ENCODE measurements at places on chromosomes 2 and 18.

GRCh38 chr18:62977512-62977911 is 262.2 kb downstream of the PHLPP1 start:
- no peak for DNase-seq

DNA sequence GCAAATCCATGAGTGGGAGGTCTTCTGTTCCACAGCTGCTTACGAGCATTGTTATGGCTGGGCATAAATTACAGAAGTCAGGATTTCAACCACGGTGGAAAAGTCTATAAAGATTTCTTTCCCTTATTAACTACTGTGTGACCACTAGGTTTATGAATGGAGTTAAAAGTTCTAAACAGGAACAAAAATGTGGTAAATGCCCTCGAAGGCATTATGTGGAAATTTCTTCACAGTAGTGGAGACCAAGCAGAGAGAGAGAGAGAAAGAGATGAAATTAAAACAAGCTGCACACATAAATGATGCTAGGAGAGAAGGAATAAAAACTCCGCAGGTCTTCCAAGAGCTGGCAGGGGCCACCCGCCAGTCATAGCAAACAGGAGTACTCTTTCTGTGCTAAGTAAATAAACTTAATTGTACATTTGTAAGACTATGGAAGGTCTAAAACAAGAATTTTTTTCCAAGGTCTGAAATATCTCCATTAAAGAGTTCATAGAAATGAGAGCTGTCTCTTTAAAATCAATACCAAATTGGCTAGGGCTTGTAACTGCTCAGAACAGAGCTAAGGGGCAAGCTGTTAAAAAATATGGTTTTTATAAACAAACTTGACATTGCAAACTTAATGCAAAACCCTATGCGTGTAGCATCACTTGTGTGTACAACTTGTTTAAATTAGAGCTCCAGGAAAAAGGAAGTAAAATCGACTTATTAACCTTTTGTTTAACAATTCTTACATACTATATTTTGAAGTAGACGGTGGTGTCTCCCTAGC is 438.2 kb downstream of the MEIS1 start:
- DNase-seq = no peak

DNA sequence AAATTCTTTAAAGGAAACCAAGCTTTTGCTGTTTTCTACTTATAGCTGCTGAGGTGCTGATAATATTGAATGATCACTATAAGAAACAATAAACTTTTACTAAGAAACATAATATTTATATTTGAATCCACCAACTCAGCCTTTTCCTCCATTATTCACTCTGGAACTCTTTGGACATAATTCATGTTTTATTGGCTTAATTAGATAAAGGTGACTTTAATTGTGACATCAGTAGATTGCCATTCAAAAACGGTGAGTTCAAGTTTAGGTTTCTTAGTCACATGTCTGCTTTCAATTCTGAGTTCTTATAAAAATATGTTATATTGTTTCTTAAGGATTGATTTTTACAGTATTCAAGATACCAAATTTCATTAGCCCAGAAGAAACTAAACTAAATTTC is 24.0 kb downstream of the CCDC85A start:
- no peak for DNase-seq

- DNase-seq = no peak
Observed at GRCh38 chr2:31828891-31829290, 181.9 kb downstream of the MEMO1 start.

DNA sequence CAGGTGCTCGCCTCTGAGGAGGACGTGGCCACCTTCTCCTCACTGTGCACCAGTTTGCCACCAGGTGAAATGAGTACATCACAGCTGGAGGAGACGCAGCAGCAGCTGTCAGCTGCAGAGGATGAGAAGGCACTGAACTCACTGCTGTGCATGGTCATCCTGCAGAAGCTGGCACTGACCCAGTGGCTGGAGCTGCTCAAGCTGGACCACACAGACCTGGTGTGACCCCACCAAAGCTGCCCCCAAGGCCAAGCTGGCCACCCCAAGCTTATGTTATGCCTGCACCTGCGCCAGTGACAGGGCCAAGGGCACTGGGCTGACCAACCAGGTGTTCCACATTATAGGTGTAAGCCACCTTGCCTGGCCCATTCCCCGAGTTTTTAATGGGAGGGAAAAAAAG is 19.3 kb downstream of the CLK1 start:
- DNase-seq = no peak

GRCh38 chr2:20590704-20591515 is 60.0 kb downstream of the HS1BP3 start:
- no peak for DNase-seq

DNA sequence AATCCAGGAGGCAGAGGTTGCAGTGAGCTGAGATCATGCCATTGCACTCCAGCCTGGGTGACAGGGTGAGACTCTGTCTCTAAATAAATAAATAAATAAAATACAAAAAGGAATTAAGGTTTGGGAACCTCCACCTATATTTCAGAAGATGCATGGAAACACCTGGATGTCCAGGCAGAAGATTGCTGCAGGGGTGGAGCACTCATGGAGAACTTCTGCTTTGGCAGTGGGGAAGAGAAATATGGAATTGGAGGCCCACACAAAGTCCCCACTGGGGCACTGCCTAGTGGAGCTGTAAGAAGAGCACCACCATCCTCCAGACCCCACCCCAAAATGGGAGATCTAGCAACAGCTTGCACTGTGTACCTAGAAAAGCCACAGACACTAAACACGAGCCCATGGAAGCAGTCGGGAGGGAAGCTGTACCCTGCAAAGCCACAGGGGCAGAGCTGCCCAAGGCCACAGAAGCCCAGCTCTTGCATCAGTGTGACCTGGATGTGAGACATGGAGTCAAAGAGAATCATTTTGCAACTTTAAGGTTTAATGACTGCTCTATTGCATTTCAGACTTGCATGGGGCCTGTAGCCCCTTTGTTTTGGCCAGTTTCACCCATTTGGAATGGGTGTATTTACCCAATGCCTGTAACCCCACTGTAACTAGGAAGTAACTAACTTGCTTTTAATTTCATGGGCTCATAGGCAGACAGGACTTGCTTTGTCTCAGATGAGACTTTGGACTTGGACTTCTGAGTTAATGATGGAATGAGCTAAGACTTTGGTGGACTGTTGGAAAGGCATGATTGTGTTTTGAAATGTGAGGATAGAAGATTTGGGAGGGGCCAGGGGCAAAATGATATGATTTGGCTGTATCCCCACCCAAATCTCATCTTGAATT is 265.3 kb downstream of the ZEB2 start:
- no peak for DNase-seq

DNA sequence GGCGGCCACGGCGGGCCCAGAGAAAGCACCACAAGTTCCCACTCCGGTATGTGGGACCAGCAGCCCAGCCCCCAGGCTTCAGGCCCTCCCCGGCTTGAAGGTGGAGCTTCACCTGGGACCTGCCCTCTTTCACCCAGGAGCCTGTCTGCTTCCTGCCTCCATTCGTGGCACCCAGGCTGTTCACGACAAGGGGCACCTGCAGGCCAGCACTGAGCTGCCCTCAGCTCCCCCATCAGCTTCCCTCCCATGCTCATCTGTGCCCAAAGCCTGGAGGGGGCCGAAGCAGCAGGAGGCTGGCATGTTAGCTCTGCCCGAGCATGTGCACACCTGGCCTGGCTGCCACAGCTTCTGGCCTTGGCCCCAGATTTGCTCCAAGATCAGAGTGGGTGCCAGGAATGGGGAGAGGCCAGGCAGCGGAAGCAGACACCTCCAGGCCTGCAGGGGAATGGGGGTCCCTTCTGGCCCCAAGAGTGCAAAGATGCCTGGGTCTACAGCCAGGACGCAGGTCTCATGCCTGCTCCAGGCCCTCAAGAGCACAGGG is 312.4 kb upstream of the SYT4 start:
- DNase-seq = no peak

- DNase-seq = no peak
Observed at GRCh38 chr2:241268716-241269445, 46.6 kb downstream of the HDLBP start.

DNA sequence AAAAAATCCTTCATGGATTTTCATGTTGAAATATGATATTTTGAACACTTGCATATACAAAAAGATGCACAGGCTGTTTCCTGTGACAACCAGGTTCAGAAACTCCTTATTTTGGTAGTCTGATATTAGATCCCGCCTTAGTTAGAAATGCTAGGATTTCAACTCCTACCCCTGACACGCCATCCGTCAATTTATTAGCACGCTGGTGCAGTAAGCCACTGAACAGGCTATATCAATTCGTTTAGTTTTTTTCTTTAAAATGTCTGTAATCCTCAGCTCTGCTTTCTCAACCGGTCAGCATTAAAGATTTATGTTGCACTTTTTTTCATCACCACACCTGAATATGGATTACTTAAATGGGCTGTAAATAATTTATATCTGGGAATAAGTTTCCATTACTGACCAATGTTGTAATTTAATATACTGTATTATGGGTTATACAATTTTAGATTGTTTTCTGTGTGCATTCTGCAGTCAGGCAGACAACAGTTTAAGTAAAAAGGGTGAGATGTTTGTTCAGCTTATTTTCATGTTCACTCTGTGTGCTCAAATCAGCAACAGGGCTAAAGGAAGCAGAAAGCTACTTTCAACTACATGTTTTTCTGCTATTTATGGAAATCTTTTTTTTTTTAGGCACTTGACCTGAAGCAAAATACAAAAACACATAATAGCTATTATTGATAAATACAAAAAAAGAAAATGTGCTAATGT is 227.7 kb downstream of the ARHGAP15 start:
- DNase-seq = no peak

- DNase-seq = peak; percentile 60
Observed at GRCh38 chr2:224650815-224651439, 65.2 kb downstream of the CCDC195 start.

DNA sequence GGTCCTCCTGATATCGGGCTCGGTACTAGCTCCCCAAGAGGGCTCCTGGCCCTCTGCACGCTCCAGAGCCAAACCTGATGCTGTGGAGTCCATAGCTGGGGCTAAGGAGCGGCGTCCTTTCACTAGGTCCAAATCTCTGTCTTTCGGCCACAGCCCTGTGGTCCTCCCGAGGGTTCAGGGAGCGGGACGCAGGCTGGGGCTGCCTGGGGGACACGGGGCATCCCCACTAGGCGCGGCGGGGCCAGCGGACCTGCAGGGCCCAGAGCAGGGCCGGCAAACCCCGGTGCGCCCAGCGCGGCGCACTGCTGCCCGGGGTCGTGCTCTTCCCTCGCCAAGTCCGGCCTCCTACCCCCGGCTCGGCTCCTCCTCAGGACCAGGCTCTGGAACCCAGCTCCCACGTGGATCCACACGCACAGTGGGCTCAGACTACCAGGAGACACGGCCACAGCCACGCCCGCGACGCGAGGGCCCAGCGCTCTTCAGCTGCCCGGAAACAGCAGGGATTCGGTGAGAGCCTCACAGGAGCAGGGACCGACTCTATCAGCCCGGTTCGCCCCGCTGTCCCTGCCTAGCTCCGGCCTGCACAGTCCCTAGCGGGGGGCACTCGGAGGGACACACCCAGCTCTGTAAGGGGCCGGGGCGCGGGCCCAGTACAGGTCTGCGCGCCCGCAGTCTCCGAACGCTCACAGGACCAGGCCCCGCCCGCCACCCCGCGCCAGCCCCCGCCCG is 593 bp downstream of the ZNF514 start:
- DNase-seq = peak; percentile 51

DNA sequence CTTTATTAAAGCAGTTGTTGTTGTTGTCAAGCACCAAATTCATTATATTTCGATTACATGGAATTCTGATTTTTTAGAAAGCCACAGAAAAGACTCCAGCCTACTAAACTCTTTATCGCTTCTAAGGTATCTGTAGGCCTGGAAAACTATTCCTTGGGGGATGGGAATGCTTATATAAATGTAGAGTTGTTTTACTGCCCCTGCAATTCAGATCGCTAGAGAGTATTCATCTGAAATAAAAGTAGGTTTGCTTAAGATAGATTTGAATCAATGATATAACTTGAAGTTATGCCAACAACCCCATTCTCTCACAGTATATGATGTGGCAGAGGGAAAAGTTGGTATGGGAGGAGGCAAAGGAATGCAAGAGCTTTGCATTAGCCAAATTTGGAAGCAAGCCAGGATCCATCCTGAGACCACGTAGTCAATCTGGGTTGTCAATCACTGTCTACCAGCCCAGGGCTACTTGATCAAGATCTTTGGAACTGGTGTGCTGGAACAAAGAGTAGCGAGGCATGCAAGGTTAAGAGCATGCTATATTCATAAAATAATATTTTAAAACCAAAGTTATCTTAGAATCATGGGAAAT is 95.9 kb downstream of the LYPD6B start:
- no peak for DNase-seq

GRCh38 chr2:159297042-159297707 is 10.7 kb upstream of the WDSUB1 start:
- DNase-seq = no peak

DNA sequence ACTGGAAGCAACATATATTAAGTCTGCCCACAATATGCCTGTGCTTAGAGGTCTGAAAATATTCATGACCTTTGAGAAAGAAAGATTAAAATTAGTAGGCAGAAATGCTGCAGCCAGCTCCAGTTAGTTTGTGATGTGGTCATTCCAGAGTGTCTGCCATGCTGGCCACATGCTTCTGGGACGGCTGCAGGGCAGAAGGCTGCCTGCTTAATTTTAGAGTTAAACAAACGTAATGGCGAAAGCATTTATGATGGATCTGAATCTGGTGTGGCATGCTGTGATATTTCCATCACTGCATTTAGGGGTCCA is 95.4 kb downstream of the FHOD3 start:
- no peak for DNase-seq

GRCh38 chr2:204791230-204791629 is 246.0 kb downstream of the PARD3B start:
- DNase-seq = no peak

- DNase-seq = no peak
Observed at GRCh38 chr18:61554117-61554776, 221.0 kb downstream of the CDH20 start.

DNA sequence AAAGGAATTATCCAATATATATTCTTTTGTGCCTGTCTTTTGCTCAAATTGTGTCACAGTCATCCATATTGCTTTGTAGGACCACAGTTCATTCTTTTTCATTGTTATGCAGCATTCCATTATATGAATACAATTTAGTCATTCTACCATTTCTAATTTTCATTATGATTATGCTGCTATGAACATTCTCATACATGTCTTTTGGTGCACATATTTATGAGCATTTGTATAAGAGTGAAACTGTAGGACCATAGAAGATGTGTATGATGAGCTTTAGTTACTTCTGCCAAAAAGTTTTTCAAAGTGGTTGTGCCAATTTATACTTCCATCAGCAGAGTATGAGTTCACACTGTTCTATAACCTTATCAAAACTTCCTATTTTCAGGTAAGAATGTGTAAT is 7.7 kb downstream of the IER3IP1 start:
- no peak for DNase-seq

- DNase-seq = no peak
Observed at GRCh38 chr2:71235930-71236587, 9.2 kb upstream of the PAIP2B start.

DNA sequence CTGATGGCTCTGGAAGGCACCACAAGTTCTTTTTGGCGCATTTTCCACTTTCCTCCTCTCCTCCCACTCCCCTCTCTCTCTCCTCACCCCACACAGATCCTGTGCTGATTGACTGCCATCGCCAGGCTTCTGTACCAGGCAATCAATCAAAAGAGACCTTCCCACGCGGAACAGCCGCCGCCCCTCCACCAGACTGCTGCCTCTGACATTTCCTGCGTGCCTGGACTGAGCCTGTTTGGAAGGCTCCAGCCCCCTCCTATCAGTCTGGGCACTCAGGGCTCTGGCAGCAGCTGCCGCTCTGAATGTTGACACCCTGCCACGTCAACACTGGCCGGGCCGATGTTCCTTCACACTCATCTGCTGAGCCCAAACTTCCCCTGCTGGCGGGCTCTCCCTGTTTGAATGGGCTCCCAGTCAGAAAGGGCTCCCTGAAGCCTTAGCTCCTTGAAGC is 467.7 kb downstream of the EPHA4 start:
- DNase-seq = peak; percentile 36
